HEK293T (cell line): ENCODE measurements at places on chromosomes 6 and 20.

DNA sequence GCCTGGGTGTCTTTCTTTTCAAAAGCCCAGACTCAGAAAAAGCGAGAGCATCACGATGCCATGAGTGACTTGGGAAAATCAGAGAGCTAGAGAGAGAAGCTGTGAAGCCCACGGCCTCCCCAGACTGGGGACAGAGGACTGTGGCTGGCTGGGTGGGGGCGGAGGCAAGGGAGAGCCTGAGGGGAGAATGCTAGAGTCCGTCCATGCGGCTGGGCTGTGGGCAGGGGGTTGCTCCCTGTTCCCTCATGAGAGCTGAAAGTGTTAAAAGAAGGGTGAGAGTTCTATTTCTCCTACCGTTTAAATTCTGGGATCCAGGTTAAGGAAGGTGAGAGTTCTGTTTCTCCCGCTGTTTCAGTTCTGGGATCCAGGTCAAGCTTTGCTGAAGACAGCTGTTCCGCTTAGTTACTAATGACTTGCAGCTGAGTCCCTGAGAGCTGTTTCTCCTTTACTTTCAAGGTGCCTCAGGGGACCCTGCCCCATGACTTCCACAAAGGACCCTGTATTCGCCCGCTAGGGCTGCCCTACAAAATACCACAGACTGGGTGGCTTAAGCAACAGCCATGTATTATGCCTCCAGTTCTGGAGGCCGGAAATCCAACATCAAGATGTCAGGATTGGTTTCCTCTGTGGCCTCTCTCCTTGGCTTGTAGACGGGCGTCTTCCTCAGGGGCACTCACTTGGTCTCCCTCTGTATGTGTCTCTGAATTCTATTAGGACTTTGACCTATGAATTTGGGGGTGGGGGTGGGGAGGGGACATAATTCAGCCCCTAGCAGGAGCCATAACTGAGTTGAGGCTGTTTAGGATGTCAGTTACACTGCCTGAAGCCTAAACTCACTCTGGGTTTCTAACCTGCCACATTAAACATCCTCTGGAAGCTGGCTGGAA lies 127.0 kb downstream of the PXDC1 start:
- DNase-seq: no peak

- no peak for DNase-seq
These were observed 138.3 kb upstream of the AKIRIN2 start for GRCh38 chr6:87840324-87840723.

- DNase-seq: peak; percentile 18
These were observed 642 bp downstream of the GZF1 start for GRCh38 chr20:23362392-23363256.

GRCh38 chr6:150964765-150965164 lies 99.3 kb downstream of the MTHFD1L start:
- DNase-seq: no peak

DNA sequence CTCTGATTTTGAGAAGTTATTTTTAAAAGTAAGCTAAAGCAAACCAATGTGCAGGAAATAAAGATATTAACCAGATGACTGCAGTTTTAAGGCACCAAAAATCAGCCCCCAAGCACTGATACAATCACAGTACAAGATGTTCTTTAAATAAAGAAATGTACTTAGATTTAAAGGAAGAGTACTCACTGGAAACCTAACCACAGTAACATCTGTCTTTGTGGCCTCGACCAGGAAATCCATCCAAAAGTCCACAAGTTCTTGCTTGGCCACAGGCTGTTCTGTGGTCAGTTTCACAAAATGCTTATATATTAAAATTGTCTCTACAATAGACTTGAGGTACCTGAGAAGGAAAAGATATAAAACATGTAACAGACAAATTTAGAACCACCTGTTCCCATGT lies 105.9 kb upstream of the MAP7 start:
- DNase-seq: no peak
